ENCODE measurements at places on chromosomes 4 and X. TPM values are rescaled to one million over a fixed set of nuclear protein-coding genes. Genes with fewer than 3 reads are reported as not detected.

GRCh38 chr4:163542275-163542674 lies 47.8 kb downstream of the TMA16 start:
- H3K36me3 ChIP-seq = no peaks in the 10 kb centered on the region
- H3K27ac ChIP-seq = no peak overlapping the region
- no peaks in the 10 kb centered on the region for H3K27me3 ChIP-seq
- no peak overlapping the region for H3K4me3 ChIP-seq
- DNase-seq = no peak

Gene PAGE2B
- total RNA-seq = not detected

GRCh38 chr4:57554556-57555092 lies 444.4 kb upstream of the IGFBP7 start:
- H3K36me3 ChIP-seq = no peaks in the 10 kb centered on the region
- no peak overlapping the region for H3K27ac ChIP-seq
- no peaks in the 10 kb centered on the region for H3K4me1 ChIP-seq
- no peak overlapping the region for H3K4me3 ChIP-seq

Gene SPINK2
- 2.1 TPM for total RNA-seq

Gene DMP1
- total RNA-seq = not detected

DNA sequence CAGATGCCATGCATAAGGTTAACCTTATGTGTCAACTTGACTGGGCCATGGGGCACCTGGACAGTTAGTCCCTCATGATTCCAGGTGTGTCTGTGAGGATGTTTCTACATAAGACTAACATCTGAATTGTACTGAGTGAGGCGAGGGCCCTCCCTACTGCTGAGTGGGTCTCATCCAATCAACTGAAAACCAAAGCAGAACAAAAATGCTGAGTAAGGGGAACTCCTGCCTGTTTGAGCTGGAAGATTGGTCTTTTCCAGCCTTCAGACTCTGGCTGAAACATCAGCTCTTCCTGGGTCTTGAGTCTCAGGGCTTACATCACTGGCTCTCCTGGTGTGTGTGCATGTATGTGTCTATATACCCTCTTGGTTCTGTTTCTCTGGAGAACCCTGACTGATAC lies 13.8 kb downstream of the NELFA start:
- DNase-seq = no peak
- H3K4me1 ChIP-seq = no peaks in the 10 kb centered on the region
- peaks cover 20% of the 10 kb centered on the region for H3K36me3 ChIP-seq
- H3K27ac ChIP-seq = no peak overlapping the region
- no peaks in the 10 kb centered on the region for H3K27me3 ChIP-seq
- no peak overlapping the region for H3K4me3 ChIP-seq

DNA sequence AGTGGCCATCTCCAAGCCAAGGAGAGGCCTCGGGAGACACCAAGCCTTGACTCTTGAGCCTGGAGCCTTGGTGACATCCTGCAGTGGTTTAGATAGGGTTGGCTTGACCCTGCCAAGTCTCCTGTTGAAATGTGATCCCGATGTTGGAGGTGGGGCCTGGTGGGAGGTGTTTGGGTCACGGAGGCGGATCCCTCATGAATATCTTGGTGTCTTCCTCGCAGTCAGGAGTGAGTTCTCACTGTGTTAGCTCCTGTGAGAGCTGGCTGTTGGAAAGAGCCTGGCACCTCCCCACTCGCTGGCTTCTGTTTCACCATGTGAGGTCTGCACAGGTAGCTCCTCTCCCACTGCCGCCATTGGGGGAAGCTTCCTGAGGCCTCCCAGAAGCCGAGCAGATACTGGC lies 38.8 kb downstream of the ADRA2C start:
- H3K27me3 ChIP-seq = no peaks in the 10 kb centered on the region
- DNase-seq = no peak
- no peaks in the 10 kb centered on the region for H3K4me1 ChIP-seq
